NCI-H526 treated with DMSO at 0.1 percent for 48 hours (cell line): ENCODE measurements at places on chromosomes 12 and 14.

DNA sequence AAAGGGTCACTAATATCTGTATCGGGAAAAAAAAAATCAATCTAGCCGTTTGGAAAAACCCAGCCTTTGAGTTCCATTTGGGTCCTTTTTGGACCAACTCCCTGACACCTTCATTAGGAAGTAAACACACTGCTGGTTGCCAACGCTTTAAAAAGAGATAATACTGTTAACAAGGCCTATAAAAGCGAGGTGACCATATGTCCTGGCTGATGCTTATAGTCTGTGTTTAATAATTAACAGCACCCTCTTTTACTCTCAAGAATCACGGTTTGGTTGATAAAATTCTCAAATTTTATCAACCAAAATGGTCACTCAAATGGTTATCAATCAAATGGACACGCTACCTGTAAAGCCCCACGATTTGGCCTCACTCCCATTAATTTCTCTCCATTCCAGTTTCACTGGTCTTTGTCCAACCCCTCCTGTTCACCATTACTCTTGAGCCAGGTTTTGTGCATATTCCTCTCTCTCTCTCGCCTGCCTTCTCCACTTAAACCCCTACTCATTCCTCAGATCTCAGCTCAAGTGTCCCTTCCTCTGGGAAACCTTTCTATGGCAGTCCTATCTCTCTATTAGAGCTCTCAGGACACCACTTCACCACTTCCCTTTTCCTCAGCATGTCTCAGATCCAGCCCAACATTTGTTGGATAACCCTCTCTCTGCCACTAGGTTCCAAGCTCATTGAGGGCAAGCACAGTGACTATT lies 9.5 kb downstream of the BTG1 start:
- DNase-seq = no peak

DNA sequence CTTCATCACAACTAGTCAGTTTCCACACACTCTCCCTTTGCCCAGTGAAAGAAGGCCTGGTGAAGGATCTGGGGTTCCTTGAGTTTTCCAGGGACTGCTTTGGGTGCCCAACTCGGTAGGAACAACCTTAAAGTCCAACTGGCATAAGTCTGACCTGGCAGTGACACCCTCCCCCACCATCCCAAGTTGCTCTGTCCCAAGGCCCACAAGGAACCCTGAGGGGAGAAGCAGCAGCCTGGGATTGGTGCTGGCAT lies 1.6 kb downstream of the KMT2D start:
- DNase-seq = no peak

DNA sequence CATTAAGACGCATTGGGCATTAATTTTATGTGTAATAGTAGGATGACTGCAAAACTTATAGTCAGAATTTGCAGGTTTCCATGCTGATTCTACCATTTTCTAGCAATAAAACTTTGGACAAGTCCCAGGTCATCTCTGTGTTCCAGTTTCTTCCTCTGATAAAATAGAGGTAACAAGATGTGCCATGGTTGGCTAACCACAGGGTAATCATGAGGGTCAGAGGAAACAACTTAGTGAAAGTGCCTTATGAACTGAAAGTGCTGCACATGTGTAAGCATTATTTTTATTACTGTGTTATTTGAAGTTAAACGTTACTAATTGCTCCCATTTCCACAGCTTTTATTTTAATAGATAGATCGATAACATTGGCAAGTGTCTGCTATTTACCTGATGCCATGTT lies 21.1 kb downstream of the SMCO2 start:
- no peak for DNase-seq

DNA sequence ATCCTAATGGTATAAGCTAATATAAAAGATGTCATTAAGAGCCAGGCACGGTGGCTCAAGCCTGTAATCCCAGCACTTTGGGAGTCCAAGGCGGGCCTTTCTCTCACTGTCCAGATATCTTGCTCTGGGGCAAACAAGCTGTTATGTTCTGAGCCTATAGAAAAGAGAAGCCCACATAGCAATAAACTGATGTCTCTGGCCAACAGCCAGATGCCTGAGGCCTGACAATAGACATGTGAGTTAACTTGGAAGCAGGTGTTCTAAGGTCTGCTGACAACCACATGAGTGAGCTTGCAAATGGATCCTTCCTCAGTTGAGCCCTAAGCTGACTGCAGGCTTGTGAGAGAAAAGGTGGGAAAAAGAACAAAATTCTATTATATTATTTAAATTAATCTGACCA lies 25.0 kb downstream of the YAF2 start:
- peak; percentile 68 for DNase-seq

- DNase-seq = no peak
Measured at GRCh38 chr12:7716381-7716780, 5.1 kb downstream of the DPPA3 start.

- DNase-seq = no peak
Measured at GRCh38 chr12:48691826-48692487, 9.9 kb upstream of the KANSL2 start.

DNA sequence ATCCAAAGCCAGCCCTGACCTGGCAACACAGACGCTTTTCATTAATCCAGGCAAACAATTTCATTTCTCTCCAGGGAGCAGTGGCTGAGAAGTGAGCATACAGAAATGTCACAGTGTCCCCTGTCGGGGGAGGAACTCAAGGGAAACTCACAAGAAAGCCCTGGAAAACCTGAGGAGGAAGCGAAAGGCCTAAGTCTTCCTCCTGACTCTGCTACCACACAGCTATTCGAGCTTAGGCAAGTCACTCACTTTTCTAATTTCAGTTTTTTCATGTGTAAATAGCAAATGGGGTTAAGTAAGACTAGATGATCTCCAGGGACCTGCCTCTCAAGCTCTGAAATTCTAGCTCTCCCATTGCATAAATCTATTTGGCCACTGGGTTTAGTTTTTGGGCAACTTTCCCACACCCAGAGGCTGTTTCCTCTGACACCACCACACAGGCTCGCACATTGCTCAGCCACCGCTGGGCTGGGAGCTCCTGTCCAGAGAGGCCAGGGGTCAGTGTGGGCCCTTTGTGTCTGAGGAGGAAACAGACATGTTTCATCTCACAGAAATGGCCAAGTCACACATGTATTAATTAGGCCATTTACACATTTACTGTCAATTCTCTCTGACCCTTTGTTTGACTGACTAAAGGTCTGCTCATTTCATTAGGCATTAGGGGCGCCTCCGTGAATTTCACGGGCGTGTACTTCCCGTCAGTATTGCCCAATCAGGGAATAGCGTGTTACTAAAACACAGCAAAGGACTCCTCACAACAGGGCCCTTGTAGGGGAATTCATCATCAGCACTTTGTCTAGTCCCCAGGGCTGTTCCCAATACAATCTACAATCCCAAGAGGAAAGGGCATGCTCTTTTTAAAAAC lies 9.8 kb upstream of the PNMA1 start:
- DNase-seq = no peak

DNA sequence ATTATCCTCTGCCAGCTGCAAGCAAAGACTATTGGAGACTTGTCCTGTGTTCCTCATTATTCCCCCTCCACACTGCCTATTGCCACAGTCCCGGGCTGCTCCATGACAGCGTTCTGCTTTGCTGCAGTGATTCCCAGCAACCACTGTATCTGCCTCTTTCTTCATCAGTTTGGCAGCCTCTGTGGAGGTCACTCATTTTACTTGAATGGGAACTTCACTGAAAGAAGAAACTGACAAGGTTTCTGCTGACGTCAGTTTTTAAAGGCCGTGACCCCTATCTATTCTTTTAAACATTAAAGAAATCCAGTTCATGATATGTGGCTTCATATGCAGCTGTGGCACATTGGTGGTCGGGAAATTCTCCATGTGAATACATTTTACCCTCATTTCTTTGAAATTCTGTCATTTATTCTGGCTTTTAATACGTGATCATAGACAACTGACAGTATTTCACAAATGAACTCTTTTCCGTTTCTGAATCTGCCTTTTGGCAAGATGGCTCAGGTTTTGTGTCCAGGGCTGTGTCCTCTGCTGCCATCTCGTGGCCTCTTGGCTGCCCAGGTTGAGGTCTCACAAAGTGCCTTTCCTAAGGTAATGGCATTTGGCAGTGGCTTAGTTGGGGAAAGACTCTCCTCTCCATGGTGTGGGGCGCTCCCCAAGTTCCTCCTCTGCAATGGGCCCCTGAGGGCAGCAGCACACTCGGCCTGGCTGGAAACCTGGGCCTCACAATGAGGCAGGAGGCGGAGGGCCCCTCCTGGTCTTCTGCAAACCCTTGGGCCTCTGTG lies 5.8 kb downstream of the TMEM253 start:
- peak; percentile 20 for DNase-seq

- no peak for DNase-seq
Measured at GRCh38 chr12:75792687-75793086, 238.9 kb downstream of the PHLDA1 start.

DNA sequence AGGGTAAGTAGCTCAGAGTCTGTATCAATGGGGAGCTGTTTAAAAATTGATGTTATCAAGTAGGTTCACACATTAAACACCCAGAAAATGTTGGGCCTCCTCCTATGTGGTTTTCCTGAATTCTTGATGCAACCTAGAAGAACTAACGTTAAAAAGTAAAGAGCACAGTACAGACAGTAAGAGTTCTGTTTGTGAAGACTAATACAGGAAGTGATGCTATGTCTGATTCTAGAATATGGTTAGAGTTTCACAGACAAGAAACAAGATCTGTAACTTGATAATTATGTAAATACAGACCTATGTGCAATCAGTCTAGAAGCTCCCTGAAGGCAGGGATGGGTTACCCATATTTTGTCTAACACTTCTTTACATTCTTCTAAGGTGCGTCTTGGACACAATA lies 214.9 kb upstream of the BTG1 start:
- DNase-seq = no peak

DNA sequence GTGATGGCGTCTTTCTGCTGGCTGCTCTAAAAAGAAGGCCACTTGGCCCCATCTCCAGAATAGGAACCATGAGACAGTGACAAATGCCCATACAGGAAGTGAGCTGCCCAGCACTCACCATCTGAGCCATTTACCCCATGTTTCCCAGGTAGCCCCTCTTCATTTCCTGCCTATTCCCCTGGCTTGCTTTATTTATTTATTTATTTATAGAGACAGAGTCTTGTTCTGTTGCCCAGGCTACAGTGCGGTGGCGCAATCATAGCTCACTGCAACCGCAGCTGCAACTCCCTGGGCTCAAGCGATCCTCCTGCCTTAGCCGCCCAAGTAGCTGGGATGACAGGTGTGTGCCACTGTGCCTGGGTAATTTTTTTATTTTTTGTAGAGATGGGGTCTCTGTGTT lies 71.2 kb downstream of the RIN3 start:
- DNase-seq = no peak

- DNase-seq = no peak
Measured at GRCh38 chr12:16612647-16613046, 6.7 kb upstream of the LMO3 start.

DNA sequence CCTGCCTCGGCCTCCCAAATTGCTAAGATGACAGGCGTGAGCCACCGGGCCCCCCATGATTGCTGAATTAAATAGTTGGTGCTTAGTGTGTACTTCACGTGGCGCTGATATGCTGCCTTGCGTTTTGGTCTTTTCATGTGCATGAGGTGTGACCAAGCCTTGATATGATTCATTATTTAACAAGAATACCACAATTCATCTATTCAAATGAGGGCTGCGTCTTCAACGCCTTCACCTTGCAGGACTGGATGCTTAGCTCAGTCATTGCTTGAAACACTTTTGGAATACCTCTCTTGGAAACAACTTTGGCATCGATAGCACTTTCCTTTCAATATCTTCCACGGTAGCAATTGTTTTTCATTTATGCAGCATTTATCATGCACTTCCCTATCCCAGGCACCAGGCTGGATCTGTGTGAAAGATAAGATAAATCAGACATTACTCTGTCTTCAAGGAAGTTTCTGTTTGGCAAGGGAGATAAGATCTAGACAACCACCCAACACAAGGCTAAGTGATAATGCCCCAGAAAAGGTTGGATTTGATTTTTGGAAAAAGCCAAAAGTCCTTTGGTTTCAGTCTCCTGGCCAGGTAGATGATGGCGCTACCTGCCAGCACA lies 1.3 kb upstream of the TEAD4 start:
- DNase-seq = no peak

GRCh38 chr14:95258754-95259593 lies 60.7 kb downstream of the CLMN start:
- DNase-seq = peak; percentile 57

DNA sequence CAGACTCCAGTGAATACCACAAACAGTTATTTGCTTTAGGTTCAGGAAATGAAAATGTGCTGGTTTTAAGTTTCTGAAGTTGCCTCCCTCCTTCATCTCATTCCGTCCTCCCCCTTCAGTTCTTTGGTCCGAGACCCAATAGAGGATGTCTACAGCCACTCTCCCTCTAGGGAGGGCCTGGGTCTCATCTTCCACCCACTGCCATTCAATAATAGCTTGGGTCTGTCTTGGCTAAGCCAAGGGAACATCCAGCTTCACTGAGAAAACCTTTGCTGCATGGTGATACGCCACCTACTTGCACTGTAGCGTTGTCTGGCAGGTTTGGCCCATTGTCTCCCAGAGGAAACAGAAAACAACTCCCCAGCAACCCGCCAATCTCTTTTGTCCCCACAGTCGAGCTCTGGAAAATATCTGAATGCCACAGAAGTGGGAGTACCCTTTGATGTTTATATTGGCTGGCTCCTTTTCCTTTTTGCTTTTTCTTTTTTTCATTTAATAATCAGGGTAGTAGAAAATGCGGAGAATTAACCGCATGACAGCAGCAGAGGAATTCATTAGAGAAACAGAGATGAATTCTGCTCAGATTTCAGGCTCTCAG lies 380.1 kb downstream of the RAD51B start:
- DNase-seq = no peak

DNA sequence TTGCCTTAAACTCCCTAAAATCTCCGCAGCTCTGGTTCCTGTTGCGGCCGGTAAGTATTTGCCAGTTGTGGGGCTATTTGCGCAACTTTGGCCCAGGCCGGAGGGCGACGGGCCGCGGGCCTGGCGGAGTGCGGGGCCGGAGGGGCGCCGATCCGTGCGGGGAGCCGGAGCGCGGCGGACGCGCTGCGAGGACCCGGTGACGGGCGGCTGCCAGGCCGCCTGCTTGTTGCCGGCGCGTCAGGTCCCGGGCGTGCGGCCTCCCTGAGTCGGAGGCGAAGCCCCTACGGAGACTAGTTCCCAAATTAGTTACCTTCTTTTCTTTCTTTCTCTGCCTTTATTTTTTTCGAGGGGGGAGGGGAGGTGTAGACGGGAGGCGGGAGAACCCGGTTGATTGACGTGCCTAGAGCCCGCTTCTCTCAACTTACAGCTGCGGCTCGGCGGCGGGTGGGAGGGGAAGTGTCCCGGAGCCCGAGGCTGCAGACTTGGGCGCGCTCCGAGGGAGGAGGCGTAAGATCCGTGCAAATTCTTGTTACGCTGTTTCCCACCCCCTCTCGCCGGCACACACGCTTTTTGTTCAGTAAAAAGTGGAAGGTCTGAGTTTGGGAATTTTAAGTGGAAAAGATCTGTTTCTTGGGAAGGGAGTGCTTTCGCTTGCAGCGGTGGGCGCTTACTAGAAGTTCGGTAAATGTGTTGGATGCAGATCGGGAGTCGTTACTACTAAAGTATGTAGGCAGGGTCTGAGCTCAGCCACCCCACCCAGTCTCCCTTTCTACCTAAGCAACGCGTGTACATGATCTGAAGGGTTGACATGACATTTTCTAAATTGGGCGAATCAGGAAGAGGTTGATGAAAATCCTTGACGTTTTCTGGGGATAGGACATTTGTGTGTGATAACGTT lies 576 bp downstream of the ZBTB1 start:
- peak; percentile 80 for DNase-seq
